Right renal pelvis (tissue), 4 donors: ENCODE measurements at places on chromosomes 6 and 20.

DNA sequence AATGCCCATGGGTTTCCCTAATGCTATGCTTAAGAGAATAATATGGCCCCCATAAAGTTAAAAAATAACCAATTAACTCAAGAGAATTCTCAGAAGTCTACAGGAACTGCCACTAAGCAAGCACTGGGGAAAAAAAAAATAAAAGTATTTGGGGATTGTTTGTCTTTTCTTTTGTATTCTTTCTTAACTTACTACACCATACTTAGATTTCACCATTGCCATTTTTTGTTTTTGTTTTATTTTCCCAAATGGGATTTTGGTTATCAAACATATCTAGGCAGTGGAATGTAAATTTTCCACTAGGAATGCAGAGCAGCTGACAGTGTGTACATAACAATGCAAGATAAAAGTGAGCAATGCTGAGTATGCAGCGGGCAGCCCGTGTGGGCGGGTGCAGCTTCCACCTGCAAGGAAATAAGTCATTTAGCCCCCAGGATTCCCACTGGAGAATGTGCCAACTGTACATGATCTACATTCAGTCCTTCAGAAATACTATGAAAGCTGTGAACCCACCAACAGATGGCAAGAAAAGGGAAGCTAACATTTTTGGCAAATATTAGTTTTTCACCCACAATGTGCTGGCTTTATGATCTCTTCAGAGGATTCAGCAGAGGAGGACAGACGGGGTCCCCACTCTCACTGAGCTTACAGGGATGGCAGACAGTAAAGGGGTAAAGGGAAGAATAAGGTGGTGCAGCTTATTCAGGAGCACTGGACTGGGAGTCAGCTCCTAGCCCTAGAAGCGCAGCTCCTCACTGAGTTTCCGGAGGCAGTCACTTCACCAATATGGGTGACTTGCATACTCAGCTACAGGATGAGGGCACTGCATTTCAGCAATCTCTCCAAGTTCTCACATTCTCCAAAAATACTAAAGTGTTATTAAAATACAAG lies 44.4 kb downstream of the DCDC2 start:
- DNase-seq, result peak; percentile 47

DNA sequence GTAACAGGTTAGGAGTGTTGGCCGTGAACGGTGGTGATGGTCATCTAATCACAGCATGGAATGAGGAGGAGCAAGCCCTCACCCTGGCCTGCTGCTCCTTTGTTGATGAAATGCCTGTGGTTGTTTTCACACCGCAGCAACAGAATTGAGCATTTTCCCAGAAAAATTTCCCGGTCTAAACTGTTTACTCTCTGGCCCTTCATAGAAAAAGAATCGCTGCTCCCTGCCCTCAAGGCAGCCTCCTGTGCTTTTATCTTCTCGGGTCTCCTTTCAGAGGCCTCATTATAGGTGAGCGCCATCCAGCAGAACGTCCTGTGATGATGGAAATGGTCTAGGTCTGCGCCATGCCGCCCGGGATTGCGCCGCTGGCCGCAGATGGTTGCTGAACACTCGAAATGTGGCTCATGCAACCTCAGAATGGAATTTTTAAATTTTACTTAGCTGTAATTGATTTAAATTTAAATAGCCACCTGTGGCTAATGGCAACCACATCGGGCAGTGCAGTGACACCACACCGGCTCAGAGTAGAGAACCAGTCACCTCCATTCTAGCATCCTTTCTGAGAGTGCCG lies 30.2 kb downstream of the PHACTR3 start:
- no peak for DNase-seq

- DNase-seq, result no peak
These were observed 402 bp downstream of the OSBPL2 start for GRCh38 chr20:62238569-62239277.

DNA sequence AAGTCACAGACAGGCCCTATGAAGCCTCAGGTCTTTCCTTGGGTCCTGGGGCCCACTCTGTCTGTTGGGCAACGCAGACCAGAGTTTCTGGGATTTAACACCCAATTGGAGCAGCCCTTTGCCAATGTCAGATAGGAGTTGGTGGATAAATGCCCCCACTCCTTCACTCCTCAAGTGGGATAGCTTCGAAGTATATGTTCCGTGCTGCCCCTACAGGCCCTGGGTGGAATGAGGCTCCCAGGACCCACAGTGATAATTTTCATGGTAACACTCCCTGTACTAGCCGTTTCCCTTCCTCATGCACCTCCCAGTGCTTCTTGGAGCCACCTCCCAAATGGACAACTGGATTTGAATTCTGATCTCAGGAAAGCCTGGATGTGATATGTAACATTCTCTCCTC lies 145.4 kb downstream of the FOXA2 start:
- DNase-seq, result no peak

- no peak for DNase-seq
These were observed 620.5 kb downstream of the DOK5 start for GRCh38 chr20:55095745-55096400.

DNA sequence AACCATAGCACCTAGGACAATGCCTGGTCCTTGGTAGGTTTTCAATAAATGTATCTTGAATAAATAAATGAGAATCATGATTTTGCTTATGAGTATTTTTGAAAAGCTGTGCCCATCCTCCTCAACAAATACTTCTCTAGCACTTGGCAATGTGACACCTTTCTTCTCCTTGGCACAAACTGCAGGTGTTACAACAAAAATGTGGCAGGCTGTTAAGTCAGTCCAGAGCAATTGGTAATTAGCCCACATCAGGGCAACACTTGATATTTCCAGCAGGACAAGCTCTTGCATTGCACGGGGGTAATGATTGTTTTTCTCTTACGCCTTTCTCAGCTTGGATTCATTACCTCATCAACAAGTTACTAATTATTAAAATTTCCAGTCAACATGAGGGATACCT lies 31.6 kb upstream of the SNX9 start:
- no peak for DNase-seq

GRCh38 chr20:58911309-58911708 lies 58.8 kb downstream of the GNAS start:
- DNase-seq, result no peak

DNA sequence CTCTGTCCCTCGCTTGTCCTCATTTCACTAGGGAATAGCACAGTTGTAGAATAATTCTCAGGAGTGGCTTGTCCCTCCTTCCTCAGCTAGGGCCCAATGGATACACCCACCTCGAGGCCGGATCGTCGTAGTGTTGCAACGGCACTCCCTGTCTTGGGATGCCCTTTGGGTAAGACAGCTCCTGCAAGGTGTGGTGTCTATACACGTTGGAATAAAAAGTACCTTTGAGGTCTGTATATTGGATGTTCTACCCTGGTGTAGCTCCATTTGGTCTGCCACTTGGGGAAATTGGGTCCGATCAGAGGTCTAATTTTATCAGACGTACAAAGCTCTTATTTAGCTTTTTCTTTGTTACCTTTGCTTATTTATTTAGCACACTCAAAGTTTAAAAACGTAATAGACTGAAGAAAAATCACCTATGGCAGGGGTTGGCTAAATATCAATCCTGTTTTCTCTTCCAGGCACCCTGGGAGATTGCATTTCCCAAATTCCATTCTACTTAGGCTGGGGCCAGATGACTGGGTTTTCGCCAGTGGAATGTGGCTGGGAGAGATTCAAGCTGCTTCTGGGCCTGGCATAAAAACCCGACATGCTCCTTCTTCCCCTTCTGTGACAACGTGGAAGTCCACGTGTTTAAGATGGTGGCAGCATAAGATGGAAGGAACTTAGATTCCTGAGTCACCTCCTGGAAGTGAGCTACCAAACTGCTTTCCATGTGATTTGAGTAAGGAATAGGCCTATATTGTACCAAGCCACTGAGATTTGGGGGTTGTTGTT lies 82.3 kb upstream of the CD83 start:
- no peak for DNase-seq

DNA sequence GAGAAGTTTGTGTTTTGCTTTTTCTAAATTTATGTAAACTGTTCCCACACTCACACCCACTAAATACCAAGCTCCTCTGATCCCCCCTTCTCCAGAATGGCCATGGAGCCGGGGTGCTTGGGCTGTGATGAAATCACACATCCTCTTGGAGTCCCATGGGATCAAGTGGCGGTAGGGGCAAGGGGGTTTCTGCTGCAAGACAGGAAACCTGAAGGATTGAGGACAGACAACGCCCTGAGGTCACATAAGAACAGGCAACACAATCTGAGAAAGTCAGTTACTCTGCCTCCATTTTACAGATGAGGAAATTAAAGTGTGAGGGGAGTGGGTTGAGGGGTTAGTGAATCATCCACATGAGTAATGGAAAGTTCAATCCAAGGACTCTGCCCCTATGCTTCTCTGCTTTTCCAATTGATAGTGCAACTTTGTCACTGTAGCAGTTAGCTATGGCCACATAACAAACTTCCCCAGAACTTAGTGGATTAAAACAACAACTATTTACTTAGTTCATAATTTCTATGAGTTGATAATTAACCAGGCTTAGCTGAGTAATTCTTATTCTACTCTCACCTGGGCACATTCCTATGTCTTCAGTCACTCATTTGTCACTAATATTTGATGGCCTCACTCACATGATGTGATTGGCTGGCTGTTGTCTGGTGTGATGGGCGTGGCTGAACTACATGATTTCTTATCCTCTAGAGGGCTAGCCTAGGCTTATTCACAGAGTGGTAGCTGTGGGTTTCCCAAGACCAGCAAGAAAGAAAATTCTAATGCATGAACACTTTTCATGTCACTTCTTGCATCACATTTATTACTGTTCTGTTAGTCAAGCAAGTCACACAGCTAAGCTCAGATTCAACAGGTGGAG lies 311.1 kb upstream of the RNF24 start:
- no peak for DNase-seq

GRCh38 chr6:80940976-80941375 lies 811.5 kb downstream of the TENT5A start:
- no peak for DNase-seq

- DNase-seq, result no peak
These were observed 41.3 kb downstream of the IRAK1BP1 start for GRCh38 chr6:78908621-78909020.

- no peak for DNase-seq
These were observed 236.9 kb upstream of the SASH1 start for GRCh38 chr6:148105695-148106094.

DNA sequence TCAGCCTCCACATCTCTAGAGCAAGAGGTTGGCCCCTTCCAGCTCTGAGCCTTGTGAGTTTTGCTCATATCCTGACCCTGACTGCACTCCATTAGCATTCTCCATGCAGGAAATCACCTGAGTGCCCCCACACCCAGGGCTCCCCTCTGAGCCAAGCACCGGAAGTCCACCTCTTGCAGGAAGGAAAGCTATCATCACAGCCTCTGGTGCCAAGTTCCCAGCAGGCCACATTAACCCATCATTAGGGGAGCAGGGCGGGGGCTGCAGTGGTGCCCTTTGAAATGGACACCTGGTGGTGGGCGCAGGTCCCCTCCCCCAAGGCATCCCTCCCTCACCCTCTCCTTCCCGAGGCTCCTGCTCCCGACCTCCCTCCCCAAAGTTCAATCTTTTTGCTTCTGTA lies 16.1 kb downstream of the GRM4 start:
- no peak for DNase-seq

DNA sequence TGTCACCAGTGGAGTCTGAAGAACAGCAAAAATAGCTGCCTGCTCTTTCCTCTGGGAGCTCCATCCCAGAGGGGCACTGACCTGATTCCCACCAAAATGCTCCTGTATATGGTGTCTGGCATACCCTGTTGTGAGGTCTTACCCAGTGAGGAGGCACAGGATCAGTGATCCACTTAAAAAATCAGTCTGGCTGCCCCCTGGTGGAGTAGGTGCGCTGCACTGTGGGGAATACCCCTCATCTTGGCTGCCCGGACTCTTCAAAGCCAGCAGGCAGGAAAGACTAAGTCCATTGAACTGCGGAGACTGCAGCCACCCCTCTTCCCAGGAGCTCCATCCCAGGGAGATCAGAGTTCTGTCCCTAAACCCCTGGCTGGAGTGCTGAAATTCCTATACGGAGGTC lies 230.9 kb upstream of the HTR1E start:
- DNase-seq, result no peak

- no peak for DNase-seq
These were observed 60.5 kb upstream of the SLC22A23 start for GRCh38 chr6:3517350-3517749.

DNA sequence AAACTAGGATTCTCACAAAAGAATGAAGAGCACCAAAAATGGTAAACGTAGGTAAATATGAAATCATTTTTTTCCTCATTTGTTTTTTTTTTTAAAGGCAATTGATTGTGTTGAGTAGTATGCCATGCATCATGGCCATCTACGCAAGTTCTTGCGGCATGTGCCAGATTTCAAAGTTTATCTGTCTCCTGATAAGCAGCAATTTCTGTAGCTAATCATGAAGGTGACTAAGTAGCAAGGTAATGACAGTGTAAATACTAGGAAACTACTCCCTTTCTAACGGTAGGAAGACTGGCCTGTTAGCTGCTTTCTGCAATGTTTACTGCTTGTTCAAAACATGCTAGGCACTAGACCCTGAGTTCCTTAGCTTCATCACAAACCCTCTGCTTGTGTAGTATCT lies 13.4 kb upstream of the LY86 start:
- DNase-seq, result no peak

DNA sequence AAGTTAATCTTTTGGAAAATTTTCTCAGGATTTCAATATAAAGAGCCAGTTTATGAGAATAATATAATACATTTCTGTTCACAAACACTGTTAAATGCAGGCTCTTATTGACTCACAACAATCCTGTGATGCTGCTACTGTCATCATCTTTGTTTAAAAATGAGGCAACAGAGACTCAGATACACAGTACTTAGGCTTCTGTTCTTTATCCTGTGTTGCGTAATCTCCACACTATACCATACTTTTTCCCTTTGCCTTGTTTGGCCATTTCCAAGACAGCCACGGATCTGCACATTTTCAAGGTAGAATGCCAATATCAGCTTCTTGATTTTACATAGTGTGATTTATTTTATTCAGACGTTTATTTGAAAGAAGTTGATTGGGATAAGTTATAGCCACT lies 699.0 kb upstream of the CITED2 start:
- DNase-seq, result no peak

DNA sequence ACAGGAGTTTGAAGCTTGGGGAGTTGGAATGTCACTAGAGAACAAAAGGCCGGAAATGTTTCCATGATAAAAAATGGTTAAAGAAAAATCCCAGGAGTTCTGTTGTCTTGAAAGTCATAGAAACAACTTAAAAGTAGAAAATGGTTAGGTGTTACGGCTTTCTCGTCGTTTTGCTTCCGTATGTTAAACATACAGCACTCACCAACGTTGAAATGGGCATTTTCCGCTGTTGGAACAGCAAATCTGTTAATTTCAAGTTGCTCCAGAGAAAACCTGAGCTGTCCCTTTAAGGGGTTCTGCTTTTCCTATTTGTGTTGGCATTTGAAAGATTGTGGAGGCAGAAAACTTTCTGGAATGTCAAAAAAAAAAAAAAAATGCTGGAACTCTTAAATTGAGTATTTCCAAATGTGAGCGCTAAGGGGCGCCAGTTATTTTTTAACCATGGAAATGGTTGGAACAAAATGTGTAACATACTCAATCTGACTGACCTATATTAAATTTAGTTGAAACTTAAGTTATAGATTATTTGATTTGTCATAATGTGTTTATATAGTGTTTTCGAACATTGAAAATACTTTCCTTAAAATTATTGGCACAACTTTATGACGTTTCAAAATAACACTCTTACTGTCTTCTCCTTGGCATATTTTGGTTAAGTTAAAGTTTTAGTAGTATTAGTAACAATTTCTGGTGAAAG lies 2.2 kb downstream of the QKI start:
- peak; percentile 87 for DNase-seq

GRCh38 chr6:89359561-89359960 lies 7.0 kb upstream of the UBE2J1 start:
- no peak for DNase-seq

GRCh38 chr6:169806701-169807100 lies 55.3 kb downstream of the ERMARD start:
- DNase-seq, result no peak
